ENCODE measurements at places on chromosomes 12 and 14.

DNA sequence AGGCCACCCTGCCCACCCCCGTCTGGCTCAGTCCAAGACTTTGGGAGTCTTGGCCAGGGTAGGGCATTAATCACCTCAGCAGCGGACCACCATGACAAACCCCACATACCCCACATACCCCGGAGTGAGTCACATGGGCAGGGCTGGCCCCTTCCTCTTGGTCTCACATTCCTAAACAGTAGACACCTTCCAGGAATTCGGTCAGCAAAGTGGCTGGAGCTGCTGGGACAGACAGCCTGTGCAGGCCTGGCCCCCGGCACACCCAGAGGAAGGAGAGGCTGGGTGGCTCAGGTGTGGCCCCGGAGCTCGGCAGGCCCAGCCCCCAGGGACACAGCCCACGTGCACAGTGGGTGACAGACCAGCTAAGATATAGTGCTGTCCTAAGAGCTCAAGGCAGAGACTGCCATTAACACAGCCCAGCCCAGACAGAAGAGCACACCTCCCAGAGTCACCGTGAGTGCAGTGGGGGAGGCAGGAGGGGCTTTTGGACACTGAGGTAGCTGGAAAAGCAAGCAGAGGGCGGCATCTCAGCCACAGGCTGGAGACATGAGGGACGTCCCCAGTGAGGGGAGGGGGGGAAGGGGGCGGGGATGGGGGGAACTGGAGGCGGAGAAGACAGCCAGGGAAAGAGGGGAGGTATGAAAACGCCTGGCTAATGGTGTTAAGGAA is 24.0 kb downstream of the CCDC85C start:
- no peak for DNase-seq

DNA sequence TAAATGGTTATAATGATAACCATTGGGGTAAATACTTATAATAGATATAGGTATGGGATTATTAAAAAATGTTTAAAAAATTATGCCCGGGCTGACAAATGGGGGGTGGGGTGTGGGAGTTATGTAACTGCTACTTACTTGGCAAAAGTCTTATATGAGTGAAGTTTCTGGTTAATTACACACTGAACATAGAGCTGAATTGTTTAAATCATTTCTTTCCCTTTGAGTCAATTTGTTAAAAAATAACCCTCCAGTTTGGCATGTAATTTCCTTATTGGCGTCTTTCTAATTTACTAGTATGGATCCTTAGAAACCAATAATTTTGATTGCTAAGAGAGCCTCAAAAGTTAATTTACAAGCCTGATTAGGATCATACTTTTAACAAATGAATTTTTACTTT is 16.7 kb downstream of the PAH start:
- DNase-seq: no peak

DNA sequence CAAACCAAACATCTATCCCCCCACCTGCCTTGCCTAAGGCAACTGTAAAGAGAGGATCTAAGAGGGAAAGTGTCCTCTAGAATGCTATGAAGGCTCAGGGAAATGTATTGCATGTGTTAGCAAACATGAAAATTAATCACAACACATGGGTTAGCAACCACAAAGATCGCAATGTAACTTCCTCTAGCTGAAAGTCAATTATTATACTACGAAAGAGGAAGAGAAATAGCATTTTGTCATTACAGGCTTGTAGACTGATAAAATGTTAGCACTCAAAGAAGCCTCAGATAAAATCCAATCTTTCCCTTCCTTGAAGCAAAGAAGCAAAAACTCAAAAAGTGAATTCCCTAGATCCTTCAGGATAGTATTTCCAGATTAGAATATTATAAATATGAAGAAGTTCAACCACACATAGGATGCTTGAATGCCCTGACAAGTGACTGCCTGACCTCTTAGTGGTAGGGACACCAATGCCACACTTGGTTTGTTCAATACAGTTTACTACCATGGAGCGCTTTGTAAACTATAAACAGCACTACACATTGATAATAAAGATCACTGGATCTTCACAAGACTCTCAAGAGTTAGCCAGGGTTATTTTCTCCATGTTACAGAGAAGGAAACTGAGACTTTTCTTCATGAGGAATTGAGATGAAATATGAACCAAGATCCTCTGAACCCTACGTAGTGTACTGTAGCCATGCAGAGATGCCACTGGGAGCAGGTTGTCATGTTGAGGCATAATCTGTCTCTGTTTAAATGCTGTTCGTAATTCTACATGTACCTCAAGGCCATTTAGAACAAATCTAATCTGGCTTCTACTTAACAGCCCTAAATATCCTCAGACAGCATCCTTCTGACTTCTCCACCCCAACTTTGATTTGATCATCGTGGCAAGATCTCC is 100.7 kb downstream of the ITPR2 start:
- DNase-seq: no peak

GRCh38 chr14:70098250-70098809 is 90.4 kb downstream of the SLC8A3 start:
- no peak for DNase-seq

GRCh38 chr14:102922490-102923200 is at the start of gene AMN:
Gene AMN, plus strand, starts transcription at chr14:102922663. Its CDS starts 26 bp downstream, at chr14:102922689.
- DNase-seq: no peak

DNA sequence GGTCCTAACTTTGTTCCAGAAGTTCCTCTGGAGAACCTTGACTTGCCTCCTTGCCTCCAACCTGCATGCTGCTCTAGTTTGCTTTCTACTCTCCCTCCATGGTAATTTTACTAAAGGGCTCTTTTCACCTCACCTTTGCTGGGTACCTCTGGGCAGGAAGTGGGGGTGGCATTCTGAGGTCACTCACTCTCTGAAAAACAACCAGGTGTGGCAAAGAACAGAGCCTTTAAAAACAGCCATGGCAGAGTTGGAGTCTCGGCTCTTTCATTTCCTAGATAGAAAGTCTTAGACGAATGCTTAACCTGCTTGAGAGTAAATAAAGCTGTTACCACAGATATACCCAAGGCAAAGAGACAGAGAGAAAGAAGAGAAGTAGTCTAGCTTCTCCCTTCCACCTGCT is 827.9 kb downstream of the BCL11B start:
- no peak for DNase-seq

GRCh38 chr12:107244584-107244983 is 151.2 kb upstream of the CRY1 start:
- no peak for DNase-seq

- peak; percentile 4 for DNase-seq
These were observed 1.8 kb downstream of the TBC1D30 start for GRCh38 chr12:64826234-64826633.

GRCh38 chr12:117098024-117098360 is 1.2 kb downstream of the TESC start:
- DNase-seq: no peak

GRCh38 chr14:69193721-69194120 is 2.4 kb downstream of the EXD2 start:
- DNase-seq: no peak

DNA sequence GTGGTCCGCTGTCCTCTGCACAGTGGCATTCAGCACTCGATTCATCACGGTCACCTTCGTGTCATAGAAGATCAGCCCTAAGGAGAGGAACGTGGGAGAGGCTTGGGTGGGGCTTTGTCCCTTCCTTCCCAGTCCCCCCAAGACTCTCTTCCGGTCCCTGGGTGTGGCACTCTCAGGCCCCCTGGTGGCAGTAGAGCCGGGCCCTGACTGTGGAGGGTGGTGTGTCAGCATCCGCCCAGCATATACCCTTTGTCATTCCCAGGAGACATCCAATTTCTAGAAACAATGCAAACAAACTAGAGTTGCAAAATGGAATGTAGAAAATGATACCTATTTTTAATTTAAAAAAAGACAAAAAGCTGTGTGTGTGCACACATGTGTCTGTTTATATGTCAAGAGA is 45.0 kb downstream of the TRAFD1 start:
- DNase-seq: no peak

GRCh38 chr14:55724736-55725135 is 144.7 kb downstream of the KTN1 start:
- DNase-seq: no peak

GRCh38 chr14:74552623-74553022 is 59.1 kb downstream of the ISCA2 start:
- DNase-seq: no peak

DNA sequence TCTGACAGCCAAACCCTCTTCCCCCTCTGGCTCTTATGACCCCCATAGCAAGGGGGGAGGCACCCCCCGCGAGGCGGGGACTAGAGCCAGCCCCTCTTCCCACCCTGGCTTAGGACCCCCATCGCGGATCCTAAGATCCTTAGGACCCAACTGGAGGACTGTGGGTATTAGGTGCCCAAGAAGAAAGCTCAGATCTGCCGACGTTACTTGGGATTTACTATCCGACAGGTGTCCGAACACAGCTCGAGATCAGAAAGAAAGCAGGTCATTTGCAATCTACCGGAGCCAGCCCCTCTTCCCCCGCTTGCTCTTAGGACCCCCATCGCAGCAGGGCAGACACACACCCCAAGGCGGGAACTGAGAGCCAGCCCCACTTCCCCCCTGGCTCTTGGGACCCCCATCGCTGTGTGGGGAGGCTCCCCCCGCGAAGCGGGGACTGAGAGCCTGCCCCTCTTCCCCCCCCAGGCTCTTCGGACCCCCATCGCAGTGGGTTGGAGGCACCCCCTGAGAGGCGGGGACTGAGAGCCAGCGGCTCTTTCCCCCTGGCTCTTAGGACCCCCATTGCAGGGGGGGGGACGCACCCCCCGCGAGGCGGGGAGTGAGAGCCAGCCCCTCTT is 46.8 kb downstream of the DDX11 start:
- no peak for DNase-seq

- DNase-seq: no peak
These were observed 7.0 kb downstream of the NOC4L start for GRCh38 chr12:132151145-132151765.

- DNase-seq: no peak
These were observed 43.0 kb downstream of the EEA1 start for GRCh38 chr12:92886131-92886530.

DNA sequence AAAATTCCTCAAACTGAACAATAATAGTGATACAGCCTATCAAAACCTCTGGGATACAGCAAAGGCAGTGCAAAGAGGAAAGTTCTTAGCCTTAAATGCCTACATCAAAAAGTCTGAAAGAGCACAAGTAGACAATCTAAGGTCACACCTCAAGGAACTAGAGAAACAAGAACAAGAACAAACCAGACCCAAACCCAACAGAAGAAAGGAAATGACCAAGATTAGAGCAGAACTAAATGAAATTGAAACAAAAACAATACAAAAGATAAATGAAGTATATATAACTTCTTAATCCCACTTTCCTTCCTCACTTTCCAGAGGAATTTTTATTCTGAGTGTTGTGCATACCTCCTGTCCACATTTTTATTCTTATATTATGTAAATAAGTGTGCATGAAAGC is 192.0 kb downstream of the FUT8 start:
- no peak for DNase-seq

DNA sequence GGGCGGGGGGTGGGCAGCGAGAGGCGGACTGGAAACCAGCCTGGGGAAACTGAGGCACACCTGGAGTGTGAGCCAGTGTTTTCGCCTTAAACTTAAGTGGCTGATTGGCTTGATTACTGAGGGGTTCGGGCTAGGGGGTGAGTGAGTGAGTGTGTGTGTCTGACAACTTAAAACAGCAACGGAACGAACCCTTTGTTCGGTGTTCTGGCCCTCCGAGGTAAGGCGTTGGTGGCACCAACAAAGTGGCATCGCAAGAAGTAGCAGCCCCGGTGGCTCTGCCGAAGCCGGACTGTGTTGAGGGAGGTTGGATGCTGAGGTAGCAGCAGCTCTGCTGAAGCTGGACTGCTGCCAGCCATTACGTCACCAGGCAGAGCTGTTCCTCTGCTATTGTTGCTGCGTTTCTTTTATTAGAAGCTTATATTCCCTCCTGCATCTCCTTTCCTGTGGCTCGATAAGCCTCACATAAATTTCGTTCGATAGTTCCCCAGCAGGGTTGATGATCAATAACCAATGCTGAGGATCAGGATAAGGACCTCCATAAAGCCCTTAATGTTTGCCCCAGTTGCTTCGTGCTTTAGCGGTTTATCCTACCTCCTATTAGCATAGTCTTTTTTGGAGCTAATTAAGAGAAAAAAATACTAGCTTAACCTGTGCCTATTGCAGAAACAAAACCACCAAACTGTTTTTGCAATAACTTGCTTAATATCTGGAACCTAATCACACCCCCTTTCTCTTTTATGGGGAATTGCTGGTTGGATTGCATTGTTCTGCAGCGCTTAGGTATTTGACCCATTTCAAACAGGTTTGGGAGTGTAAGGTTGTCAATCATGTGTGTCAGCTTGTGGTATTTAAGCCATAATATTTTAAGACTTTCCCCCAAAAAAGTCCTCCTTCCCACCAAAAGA is 1.3 kb downstream of the GPR137C start:
- peak; percentile 49 for DNase-seq

DNA sequence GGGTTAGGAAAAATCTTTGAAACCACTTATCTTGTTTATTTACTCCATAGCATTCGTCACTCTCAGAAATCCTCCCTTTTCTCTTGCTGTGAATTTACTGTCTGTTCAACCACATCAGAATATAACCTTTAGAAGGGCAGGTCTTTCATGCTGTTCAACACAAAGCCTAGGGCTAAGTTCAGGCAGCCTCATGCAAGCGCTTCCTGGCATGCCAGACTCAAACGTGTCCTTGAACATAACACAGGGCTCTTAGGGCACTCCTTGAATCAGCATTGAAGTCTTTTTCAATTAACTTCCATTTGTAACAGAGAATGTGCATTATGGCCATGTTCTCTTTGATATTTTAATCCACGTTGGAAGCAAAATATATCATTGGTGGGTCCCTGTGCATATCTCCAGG is 377.7 kb downstream of the GLT1D1 start:
- DNase-seq: no peak

- no peak for DNase-seq
These were observed 76.1 kb upstream of the HECTD1 start for GRCh38 chr14:31283578-31284252.

DNA sequence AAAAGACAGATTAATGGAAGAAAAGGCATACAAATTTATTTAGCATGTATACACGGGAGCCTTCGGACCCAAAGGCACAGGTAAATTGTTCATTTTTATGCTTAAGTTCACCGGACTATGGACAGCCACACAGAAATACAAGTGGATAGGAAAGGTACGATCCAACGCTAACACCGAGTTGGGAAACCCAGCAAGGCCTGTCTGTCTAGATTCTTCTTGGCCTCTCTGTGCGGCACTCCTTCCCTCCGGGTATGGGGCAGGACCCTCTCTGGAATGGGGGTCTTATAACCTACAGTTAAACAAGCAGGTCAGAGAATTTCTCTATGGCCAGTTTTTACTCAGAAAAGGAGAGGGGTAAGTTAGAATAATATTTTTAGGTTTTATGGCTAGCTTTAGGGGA is 23.4 kb upstream of the ZDHHC17 start:
- no peak for DNase-seq

All from NCI-H1436 treated with DMSO at 0.1 percent for 48 hours (cell line).